ENCODE measurements at places on chromosomes 3 and 15. TPM values are rescaled to one million over a fixed set of nuclear protein-coding genes. Genes with fewer than 3 reads are reported as not detected.

GRCh38 chr3:181629711-181630110, 82.0 kb upstream of the SOX2 start:
- DNase-seq = no peak

DNA sequence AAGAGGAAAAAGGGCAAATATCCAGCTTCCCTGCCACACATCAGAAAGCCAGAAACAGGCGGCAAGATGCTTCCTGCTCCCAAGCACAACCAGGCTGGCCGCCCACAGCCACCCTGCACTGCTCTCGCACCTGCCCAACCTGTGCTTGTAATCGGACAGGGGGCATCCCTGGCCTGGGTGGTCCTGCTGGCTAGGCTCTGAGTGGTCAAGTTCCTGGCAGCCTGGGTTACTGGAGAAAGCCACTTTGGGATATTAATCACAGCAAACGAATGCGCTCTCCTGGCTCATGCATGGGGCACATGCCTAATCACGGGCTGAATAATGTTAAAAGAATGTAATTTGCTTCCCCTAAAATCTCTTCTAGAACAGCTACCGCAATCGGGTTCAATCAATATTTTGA, 442.4 kb downstream of the MCTP2 start:
- no peak for DNase-seq

DNA sequence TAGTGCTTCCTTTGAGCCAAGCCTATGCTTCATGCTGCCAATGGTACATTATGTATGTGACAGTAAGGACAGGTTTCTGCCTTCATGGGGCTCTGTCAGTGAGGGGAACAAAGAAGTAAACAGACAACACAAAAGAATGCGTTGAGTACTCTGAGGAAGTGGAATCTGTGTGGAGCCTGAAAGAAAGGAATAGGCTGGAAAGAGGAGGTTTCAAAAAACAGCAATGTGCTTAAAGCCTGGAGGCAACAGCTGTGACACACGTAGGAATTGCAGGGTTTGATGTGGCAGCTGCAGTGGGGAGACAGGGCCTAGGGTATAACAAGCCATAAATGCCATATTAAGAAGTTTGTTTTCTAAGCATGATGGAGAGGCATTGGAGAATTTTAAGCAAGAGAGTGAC, 316.7 kb downstream of the CLSTN2 start:
- no peak for DNase-seq

DNA sequence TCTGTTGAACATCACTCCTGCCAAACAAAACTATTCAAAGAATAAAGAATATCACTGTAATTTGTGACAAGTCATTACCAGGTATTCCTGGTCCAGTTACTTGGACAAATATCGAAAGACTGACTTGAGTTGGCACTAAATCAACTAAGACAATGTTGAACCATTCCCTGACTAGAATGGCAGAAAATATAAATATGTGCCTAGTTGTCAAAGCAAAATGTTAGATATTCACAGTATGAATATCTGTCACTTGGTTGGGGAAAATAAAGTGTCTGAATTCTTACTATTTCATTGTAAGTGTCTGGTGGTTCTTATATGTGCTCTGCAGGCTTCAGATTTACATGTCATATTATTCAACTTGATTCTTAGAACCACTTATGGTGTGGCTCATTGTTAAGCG, 470.2 kb downstream of the NAALADL2 start:
- no peak for DNase-seq

EPHA3 gene
- polyA plus RNA-seq = 13.6 TPM
